ENCODE measurements at places on chromosomes 11 and 22.
A peak's percentile ranks its signal among the peaks of the same experiment; 100 is the strongest.

- no peak for DNase-seq
Observed at GRCh38 chr11:71302534-71302909, 50.1 kb upstream of the SHANK2 start.

DNA sequence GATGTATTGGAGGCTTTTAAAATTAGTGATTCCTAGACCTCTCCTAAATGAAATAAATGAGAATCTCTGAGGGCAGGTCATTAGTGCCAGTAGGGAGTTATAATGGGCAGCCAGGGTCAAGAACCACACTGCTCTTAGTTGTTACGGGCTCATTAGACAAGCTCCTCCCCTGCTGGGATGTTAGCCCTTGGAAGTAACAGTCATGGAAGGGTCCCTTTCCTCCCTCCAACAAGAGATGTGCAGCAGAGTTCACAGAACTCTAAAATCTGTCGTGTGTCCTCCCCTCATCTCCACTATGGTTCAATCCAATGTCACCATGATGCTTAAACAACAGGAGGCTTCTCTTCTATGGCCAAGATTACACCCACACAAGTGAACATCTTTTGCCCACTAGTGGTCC lies 419.5 kb downstream of the INSC start:
- DNase-seq = no peak

DNA sequence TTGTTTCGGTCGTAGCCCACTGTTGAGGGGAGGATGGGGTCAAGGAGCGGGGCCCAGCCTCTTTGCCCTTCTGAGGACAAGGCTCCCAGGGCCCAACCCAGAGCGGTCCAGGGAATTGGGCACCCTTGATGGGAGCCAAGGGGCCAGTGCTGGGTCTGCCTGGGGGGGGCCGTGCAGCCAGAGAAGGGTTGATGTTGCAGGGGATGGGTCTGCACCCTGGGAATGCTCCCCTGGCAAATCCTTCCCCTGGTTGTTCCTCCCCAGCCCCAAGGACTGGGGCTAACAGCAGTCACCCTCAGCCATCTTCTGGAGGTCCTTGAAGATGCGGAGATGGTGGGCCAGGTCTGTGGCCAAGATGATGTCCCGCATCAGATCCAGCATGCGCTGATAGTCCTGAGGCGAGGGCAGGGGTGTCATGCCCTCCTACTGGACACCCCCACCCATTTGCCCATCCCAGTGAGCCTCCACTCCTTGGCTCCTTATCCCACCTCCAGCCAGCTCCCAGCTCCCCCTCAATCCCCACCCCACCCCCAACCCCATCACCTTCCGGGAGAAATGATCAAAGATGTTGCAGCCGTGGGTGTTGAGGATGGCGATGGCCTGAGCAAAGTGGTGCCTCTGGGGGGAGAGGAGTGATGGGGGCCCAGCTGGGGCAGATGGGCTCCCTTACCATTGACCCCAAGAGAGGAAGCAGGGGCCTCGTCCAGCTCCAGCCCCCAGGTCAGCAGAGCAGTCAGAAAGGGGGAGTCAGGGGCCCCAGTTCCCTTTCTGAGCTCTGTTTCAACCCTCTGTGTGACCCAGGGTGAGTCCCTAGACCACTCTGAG lies 95.0 kb downstream of the PDE2A start:
- no peak for DNase-seq

DNA sequence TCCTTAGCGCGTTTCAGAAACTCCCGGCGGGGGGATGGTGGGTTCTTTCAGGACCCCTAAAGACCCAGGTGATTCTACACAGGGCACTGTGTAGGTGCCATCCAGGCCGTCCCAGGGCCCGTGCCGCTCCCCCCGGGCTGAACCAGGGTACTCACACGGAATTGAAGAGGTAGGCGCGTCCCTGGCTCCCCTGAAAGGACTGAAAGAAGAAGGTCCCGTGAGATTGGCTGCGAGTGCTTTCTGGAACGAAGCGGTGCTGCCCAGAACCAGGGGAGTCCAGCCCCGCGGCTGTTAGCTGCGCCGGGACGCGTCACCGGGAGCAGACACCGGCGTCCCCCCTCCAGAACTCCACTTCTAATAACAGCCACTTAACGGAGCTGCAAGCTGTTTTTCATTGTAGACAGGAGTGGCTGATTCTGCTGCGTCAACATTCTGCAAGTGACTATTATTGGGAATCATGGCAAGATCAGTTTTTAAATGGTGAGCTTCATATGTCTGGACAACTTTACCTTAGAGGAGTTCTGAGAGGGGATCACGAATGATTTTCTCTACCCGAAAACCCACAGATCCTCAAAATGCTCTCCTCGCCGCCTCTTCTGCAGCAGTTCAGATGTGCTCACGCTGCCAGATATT lies 31.8 kb downstream of the YPEL1 start:
- DNase-seq = no peak

GRCh38 chr11:68254421-68254820 lies 17.4 kb downstream of the C11orf24 start:
- DNase-seq = no peak

DNA sequence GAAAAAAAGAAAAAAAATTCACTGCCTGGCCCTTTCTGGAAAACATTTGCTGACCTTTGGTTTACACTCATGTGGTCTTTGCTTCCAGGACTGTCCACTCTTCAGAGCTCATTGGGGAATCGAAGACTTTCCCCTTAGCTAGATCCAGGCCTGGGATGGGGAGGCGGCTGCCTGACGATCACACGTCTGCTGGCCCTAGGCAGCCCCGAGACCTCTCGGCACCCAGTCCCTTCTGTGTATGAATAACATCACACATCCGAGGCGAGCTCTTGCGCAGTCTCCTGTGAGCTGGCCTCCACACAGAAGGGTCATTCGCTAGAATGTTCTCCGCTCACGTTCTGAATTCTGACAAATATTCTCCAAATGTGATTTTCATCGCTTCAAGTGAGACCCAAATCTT lies 25.7 kb upstream of the GAL start:
- DNase-seq = no peak

DNA sequence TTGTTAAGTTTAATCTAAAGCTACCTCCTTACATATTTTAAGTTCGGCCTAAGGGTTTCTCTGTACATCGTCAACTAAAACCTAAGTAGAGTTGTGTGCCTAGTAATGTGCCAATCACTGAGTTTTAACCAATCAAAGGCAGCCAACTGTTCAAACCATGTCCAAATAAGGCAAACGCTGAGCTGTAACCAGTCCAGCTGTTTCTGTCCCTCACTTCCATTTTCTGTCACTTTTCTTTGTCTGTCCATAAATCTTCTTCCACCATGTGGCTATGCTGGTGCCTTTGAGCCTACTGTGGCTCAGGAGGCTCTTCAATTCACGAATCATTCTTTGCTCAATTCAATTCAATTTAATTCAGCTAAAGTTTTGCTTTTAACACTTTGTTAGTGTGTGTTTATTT lies 13.9 kb upstream of the ATXN10 start:
- no peak for DNase-seq

DNA sequence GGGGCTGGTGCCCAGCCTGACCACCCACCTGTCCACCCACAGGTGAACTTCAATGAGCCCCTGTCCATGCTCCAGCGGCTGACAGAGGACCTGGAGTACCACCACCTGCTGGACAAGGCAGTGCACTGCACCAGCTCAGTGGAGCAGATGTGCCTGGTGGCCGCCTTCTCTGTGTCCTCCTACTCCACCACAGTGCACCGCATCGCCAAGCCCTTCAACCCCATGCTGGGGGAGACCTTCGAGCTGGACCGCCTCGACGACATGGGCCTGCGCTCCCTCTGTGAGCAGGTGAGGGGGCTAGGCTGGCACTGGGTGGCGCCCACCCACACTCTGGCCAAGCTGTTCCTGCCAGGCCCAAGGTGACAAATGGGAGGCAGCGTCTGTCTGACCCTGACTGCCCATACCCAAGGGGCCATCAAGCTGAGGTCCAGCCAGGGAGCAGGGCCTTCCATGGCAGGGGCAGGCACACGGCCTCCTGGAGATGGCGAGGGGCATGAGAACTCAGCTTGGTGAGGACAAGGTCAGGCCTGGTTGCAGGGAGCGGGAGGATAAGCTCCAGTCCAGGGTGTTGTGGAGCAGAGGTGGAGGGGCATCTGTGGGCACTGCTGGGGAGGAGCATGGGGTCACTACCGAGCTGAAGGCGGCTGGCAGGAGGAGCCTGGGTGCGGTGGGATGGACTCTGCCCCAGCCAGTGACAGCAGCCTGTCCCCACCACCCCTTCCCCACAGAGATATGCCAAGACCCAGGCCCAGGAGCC lies 77.7 kb downstream of the MORC2 start:
- DNase-seq = peak; percentile 85

- no peak for DNase-seq
Observed at GRCh38 chr11:23778971-23779370, 717.9 kb upstream of the LUZP2 start.

GRCh38 chr11:129428557-129428956 lies 52.9 kb downstream of the BARX2 start:
- DNase-seq = no peak

- DNase-seq = no peak
Observed at GRCh38 chr11:122165607-122166371, 49.8 kb upstream of the BLID start.

- no peak for DNase-seq
Observed at GRCh38 chr11:40294349-40294735, 1165.1 kb downstream of the LRRC4C start.

- no peak for DNase-seq
Observed at GRCh38 chr11:12567746-12568460, 106.3 kb upstream of the TEAD1 start.

- DNase-seq = no peak
Observed at GRCh38 chr11:126423743-126424142, 68.3 kb downstream of the ST3GAL4 start.

- peak; percentile 13 for DNase-seq
Observed at GRCh38 chr11:17275400-17276235, 921 bp upstream of the NUCB2 start.

DNA sequence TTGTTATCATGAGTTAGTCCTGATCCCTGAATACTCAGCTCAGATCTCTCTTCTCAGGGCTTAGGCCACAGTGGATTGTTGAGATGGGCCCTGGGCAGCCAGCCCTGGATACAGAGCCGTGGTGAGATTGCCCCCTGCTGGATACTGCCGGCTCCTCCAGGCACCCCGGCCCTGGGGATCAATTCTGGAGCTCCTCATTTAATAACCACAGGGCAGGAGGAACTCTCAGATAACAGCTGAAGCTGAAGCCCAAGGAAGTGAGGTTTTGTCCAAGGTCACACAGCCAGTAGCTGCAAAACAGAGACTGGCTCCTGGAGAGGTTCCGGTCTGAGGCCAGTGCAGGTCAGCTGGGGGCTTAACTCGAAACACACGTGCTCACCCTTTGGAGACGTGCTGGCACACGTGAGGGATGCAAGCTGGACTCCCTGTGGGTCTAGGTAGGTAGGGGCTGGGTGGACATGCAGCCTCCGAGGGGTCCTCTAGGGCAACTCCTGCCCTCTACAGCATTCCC lies 16.0 kb downstream of the USH1C start:
- peak; percentile 77 for DNase-seq

GRCh38 chr11:103486604-103487003 lies 377.4 kb downstream of the DYNC2H1 start:
- no peak for DNase-seq

- DNase-seq = no peak
Observed at GRCh38 chr11:72358466-72359405, 75.6 kb downstream of the CLPB start.

- DNase-seq = peak; percentile 76
Observed at GRCh38 chr11:62546244-62546928, at the start of gene AHNAK. Gene AHNAK, minus strand, starts transcription at chr11:62546806. Its CDS starts 10,708 bp downstream, at chr11:62536098.

DNA sequence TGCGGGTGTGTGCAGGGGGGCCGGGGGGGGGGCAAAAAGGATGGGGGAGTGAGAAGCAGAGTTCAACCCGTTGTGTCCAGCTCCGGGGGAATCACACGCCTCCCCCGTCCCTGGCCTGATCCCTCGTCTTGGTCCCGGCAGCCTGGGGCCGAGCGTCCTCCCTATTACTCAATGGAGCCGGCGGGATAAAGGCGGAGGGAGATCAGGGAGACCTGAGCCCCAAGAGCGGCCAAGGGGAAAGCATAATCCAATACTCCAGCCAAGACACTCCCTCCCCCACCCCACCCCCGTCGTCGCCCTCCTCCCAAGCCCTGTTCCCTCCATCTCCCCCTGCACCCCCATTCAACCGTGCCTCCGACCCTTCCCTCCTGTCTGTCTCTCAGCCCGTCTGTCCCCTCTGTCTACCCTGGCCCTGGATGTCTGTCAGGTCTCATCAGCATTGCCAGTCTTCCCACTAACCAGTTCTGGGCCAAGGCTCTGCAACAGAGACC lies 2.6 kb downstream of the PHOX2A start:
- DNase-seq = no peak

- DNase-seq = no peak
Observed at GRCh38 chr11:87306262-87306851, 268.6 kb downstream of the TMEM135 start.

DNA sequence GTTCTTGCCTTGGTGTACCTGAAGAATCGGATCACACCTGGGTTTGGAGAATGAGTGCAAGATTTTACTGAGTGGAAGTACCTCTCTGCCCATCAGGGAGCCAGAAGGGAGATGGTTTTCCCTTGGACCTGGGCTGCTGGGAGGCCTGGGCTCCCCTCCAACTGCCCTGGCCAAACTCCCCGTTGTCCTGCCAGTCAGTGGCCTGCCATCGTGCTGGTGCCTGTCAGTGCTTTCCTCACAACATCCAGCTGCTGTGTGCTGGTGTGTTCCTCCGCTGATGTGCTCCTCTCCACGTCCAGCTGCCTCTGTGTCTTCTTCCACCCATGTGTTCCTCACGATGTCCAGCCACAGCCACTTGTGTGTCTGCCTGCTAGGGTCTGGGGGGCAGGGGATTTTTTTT lies 87.9 kb upstream of the CLPB start:
- DNase-seq = no peak

GRCh38 chr11:44861849-44862557 lies 88.7 kb downstream of the TP53I11 start:
- no peak for DNase-seq

All from HuH-7 (cell line).